Esophagus squamous epithelium (tissue), 5 donors: ENCODE measurements at places on chromosomes 13 and 19.
A peak's percentile ranks its signal among the peaks of the same experiment; 100 is the strongest.

GRCh38 chr19:57850553-57851017 lies 926 bp downstream of the ZNF587 start:
- DNase-seq: no peak

DNA sequence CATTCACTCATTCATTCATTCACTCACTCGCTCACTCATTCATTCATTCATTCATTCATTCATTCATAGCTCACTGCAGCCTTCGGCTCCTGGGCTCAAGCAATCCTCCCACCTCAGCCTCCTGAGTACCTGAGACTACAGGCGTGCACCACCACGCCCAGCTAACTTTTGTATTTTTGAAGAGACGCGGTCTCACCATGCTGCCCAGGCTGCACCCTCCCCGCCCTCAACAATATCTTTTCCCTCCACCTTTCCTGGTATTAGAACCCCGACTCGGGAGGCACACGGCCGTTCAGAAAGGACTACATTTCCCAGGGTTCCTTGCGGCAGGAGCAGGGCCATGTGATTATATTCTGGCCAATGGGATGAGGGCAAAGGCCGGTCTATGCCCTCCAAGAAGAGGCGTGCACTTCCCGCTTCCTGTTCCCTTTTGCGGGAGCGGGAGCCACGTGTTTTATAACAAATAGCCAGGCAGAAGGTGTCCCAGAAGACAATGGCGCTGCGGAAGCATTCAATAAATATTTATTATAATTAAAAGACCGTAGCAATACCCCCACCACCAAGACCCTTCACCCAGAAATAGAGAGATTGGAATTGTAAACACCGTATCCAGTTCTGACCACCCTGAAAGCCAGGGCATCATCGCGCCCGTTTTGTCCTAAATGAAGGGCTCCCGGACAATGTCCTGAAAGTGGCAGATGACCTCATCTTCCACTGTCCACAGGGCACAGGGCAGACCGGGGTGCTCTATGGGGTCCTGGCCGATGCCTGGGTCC lies 15.9 kb downstream of the TICAM1 start:
- peak; percentile 51 for DNase-seq

DNA sequence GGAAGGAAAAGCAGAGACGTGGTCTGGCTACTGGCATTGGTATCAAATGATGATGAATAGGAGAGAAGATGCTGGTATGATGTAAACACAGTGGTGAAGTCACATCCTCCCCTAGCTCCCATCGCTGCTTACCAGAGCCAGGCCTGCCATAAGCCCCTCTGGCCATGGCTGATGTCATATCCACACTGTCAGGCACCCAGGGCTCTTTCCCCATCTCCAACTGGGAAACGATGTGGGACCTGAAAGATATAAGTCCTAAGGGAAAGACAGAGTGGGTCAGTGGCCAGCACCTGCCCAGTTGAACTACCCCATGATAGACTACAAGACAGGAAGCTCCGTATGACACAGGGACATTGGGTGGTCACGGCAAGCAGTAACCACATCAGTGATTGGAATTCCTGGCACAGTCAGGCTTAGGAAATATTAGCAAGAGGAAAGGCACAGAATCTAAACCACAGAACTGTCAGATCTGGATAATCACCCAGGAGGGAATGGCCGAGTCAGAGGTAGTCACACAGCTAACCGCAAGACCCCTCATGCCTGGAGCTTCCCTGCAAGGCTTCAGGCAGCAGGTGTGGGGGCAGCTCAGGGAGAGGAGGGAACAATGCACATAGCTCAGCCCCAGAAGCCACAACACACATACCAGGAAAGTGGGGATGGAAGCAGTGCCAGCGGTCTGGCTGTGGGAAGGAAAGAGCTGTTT lies 3.8 kb downstream of the ZNF792 start:
- DNase-seq: no peak

- no peak for DNase-seq
Measured at GRCh38 chr13:41589434-41589833, 132.1 kb downstream of the RGCC start.

GRCh38 chr19:36574741-36575140 lies 1.6 kb upstream of the ZNF529 start:
- no peak for DNase-seq

DNA sequence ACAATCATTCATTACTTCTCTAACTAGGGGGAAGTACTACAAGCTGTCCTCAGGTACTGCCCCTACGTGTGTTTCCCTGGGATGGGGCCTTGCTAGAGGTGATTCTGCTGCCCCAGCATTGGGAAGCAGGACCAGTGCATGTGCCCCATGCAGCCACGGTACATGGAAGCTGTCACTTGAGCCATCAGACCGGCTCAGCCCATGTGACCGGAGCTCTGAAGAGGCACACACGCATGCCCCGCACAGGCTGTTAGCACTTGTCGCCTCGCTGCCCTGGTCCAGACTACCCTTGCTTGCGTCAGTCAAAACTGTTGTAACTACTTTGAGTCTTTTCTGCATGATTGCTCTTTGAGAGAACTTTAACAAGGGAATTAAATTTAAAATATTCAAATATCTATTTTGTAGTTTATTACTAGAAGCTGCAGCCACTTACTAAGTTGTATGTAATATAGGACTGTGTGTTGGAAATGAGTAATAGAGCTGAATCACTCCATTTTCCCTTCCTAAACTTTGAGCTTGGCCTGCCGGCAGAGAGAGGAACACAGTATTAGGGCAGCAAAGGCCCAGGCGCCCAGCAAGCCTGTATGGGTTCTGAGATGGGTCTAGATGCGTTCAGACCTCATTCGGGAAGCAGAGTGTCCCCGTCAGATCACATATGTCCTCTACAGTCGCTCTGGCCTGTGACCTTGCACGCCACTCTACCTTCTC lies 42.2 kb downstream of the DHRS12 start:
- no peak for DNase-seq

DNA sequence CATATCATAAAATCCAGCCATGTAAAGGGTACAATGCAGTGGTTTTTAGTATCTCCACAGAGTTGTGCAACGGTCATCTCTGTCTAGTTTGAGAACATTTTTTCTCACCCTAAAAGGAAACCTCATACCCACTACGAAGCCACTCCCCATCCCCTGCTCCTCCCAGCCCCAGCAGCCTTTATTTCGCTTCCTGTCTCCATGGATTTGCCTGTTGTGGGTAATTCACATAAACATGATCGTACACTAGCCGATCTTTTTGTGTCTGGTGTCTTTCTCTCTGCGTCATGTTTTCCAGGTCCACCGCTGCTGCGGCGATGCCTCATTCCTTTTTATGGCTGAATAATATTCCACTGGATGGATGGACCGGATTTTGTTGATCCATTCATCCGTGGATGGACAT lies 28.6 kb downstream of the BICRA start:
- DNase-seq: no peak

DNA sequence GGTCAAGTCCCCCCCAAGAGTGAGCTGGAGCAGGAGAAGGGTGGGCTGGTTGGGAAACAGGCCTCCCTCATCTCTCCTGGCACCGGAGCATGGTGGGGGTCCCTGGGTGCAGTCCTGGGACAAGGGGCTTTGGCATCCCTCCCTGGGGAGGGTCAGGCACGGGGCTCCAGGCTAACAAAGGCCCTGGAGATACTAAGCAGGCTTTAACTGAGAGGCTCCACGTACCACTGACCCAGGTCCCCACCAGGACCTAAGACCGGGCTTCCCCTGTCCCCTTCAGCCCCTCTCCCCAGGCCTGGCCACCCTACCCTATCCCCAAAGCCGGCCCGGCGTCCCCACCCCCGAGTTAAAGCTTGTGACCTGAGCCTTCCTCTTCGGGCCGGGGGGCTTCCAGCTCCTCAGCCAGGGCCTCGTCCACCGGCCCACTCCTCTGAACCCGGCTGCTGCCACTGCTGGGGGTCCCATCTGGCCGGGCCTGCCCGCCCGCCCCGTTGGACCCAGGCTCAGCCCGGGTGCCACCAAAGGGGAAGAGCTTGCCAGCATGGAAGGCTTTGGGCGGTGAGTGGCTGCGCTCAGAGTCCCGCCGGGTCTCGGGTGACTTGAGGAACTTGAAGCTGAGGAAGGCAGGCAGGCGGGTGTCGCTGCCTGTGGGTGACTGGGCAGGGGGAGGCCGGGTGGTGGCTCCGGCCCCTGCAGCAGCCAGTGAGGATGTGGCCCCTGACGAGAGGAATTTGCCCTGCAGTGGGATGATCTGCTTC lies 10.1 kb downstream of the ANO8 start:
- DNase-seq: no peak

- no peak for DNase-seq
Measured at GRCh38 chr13:78054157-78054556, 135.5 kb upstream of the EDNRB start.
